ENCODE measurements at places on chromosomes 13 and 19.

- peak; percentile 40 for DNase-seq
These were observed 17.7 kb downstream of the TMEM272 start for GRCh38 chr13:51827254-51827653.

GRCh38 chr13:67232384-67232783, 2.2 kb upstream of the PCDH9 start:
- no peak for DNase-seq

GRCh38 chr13:33367926-33368325, 82.4 kb upstream of the STARD13 start:
- DNase-seq = no peak

DNA sequence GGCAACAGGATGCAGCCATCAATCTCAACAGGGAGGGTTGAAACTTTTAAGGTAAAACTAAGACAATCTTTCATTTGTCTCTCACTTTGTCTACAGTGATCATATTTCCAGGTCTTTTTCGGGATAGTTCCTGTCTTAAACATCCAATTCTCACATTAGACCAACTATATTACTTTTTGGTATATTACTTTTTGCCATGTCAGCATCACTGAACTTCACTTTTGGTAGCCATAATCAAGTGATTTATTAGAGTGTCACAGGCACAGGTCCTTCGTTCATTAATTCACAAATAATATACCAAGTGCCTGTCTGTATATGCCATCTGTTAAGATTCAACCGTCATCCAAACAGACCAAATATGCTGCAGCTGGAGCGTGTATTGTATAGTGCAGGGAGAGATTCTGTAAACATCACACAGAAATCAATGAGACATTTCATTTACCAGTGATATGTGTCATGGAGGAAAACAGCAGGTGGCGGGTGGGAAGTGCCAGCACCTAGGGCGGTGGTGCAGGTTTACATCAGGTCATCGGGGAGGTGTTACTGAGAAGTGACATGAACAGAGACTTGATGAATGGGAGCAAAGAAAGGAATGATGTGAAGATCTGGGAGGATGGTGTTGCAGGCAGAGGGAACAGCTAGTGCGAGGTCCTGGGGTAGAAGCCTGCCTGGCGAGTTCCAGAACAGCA, 24.9 kb downstream of the ARHGEF7 start:
- no peak for DNase-seq

DNA sequence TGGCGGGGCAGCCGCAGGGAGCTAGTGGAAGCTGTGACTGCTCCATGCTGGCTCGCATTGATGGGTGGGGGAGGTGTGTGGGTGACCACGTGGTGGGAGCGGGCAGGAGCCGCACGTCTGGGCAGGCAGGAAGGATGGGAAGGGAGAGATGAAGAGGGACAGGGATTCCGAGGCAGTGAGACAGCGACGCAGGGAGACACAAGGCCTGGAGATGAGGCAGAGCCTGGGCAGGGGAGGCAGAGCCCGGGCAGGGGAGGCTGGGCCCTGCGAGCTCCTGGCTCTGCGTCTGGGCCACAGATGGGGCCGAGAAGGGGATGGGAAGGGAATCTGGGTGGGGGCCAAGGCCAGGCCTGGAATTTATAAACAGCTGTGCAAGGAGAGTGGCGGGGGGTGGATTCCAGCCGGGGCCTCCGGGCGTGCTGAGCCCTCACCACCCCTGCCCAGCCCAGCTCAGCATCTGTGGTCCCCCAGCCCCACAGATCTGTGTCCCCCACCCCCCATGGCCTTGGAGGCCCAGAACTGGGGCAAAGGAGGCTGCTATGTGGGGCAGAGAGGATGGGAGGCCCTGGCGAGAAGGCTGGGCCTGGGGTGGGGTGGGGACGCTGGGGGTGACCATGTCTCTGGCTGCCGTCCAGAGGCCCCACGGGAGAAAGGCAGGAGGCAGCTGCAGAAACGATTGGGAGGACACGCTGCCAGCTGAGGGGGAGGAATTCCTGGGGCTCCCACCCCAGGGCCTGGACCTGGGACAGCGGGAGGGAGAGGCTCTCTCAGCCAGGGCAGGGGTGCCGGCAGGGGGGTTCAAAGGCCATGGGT, 6.0 kb downstream of the EHD2 start:
- DNase-seq = peak; percentile 87

DNA sequence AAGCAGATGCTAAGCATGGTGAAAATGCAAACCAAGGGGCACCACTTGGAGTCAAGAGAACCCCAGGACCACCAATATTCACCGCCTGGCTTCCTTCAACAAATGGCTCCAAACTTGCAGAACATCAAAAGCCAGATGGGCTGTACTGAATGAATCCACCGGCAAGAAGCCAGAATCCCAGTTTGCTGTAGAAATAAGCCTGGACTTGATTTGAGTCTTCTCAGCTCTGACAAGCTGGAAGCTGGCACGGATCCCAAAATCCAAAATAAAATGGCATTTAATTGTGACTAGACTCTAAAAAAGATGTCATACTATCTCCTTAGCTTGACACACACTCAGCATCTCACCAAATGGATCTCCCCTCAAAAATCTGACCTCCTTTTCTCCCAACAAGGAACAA, 11.9 kb downstream of the EFNB2 start:
- DNase-seq = no peak

DNA sequence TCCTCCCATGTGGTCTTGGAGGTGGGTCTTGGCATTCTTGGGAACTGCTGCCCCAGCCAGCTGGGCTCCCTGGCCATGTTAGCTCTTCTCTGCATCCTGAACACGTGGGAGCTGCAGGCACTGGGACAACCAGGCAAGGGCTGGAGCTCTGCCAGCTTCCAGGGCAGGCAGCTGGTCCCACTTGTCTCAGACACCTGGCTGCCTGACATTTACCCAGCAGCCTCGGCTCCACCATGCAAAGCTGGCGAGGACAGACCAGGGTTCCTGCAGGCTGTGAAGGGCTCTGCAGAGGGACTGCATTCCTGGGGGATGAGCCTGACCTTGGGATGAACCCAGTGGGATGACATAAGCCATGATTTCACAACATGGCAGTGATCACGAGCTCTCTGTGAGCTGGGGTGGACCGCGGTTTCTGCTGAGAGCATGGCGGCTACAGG, 99.0 kb upstream of the TSHZ3 start:
- DNase-seq = no peak

GRCh38 chr19:11434703-11435056, 241 bp downstream of the ODAD3 start:
- no peak for DNase-seq

- peak; percentile 54 for DNase-seq
These were observed 41.7 kb upstream of the CEACAM20 start for GRCh38 chr19:44570984-44571684.

DNA sequence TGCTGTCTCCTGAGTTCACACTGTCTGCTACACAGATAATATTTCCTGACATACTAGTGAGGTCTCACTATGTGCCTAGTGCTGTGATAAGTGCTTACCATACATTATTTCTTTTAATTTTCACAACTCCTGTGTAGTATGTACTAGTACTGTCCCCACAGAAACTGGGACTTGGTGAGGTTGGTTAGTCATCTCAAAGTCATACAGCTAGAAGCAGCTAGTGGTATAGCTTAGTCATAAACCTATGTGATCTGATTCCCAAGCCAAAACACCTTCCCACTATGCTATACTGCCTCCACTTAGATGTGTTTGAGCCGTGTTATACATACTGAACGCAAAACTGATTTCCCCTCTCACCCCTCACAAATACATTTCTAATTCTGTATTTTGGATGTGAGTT, 10.5 kb downstream of the MTMR6 start:
- DNase-seq = no peak

All from NCI-H524 (cell line).